ENCODE measurements at places on chromosomes 7 and 10.
A peak's percentile ranks its signal among the peaks of the same experiment; 100 is the strongest.

DNA sequence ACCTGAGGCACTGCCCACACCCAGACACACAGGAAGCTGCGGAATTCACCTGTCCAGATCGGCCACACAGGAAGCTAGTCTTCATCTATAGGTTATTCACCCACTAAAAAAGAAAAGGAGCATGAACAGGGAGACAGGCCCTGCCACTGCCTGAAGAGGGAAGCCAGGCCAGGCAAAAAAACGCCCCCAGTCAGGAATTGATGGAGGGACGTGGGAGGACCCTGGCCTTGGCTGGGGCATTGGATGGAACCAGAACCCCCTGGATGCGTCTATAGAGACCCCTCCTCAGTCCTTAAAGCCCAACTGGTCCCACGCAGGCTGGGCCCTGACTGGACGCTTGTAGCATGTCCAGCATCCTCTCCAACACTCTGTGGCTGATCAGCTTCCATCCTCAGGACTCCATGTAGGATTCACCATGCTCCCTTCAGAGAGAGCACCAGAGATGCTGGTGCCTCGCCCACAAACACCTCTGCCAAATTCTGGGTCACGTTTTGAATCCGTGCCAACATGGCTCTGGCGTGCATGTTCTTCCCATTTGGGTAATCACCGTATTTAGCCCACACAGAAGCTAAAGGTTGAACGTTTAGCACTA lies 259.3 kb upstream of the TCERG1L start:
- DNase-seq = no peak

DNA sequence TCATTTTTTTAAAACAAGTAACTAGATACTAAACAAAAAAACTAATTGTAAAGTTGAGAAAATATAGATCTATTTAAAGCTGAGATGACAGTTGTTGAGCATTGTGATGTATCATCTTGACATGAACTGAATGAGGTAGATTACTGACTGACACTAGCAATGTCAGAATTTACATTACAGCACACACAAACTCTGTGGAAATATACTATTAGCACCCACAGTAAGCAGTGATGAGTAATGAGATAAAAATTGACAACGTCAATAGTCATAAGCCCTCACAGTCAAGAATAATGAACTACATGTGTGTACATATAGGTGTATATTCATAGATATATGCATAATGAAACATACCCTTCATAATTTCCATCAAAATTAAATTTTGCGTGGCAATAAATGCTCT lies 368.4 kb downstream of the TFEC start:
- peak; percentile 76 for DNase-seq

GRCh38 chr10:131580076-131580652 lies 268.6 kb upstream of the TCERG1L start:
- no peak for DNase-seq

GRCh38 chr7:33130184-33130583 lies 820 bp downstream of the BBS9 start:
- no peak for DNase-seq

- peak; percentile 97 for DNase-seq
These were observed 19.1 kb downstream of the ABLIM1 start for GRCh38 chr10:114638821-114639625.

- no peak for DNase-seq
These were observed 17.9 kb upstream of the SGMS1 start for GRCh38 chr10:50641626-50642025.

GRCh38 chr10:32982293-32982709 lies 24.3 kb upstream of the ITGB1 start:
- peak; percentile 94 for DNase-seq

- DNase-seq = no peak
These were observed 657.8 kb downstream of the SORCS1 start for GRCh38 chr10:106506526-106507283.

GRCh38 chr10:122465401-122466040 lies 4.2 kb downstream of the HTRA1 start:
- no peak for DNase-seq

DNA sequence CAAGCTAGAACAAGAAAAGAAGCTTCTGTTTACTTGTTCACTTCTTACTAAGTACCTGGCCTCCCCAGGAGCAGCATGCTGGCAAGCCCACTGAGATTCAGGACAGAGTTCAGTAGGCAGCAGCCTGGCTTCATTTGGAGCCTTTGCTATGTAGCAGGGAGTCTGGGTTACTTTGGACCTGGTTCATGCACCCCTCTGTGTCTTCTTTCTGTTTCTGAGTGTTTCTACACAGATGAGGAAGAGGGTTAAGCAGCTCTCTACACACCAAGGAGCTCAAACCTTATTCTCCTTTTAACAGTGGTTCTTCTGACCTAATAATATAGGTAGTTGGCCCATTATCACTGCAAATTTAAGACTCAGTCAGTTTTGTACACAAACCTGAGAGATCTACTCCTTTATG lies 152.9 kb downstream of the ARID5B start:
- DNase-seq = no peak

GRCh38 chr7:155815332-155816191 lies 3.3 kb upstream of the SHH start:
- peak; percentile 18 for DNase-seq

- DNase-seq = peak; percentile 20
These were observed 18.9 kb downstream of the ANLN start for GRCh38 chr7:36408589-36408988.

DNA sequence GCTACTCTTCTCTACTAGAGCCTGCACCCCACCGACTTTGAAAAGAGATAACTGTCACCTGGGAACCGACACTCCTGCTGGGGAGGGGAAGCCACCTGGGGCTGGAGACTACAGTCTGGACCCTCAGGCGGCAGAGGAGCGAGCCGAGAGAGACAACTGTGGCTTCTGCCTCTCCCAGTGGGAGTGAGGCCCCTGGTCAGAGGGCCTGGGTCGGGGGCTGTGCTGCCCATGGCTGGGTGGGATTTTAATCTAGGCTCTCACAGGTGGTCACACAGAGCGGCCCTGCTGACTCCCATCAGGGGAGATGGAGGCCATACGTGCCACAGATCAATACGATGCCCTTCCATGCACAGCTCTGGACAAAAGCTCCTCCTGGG lies 372.1 kb downstream of the DNAJB6 start:
- no peak for DNase-seq

- peak; percentile 45 for DNase-seq
These were observed 415.1 kb downstream of the GFRA1 start for GRCh38 chr10:115857856-115858255.

- no peak for DNase-seq
These were observed 803 bp downstream of the GOLGA7B start for GRCh38 chr10:97850446-97850845.

- DNase-seq = no peak
These were observed 42.4 kb downstream of the KCTD7 start for GRCh38 chr7:66671034-66671433.

DNA sequence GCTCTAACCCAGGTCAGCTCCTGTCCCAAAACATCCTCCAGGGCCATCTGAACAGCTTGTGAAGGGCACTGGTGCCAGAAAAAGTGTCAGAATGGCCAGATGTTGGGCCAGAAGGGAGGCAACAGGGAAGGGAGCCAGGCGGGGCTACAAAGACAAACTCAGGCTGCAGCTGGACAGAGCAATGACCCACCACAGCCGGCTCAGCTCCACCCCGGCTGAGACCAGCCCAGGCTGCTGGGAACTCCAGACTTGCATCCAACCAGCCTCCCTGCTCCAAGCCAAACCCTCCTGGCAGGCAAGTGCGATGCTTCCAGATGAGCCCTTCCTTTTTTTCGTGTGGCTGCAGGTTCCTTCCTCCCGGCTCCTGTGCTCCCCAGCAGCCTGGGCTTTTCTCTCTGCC lies 466.9 kb downstream of the PTPRN2 start:
- no peak for DNase-seq

DNA sequence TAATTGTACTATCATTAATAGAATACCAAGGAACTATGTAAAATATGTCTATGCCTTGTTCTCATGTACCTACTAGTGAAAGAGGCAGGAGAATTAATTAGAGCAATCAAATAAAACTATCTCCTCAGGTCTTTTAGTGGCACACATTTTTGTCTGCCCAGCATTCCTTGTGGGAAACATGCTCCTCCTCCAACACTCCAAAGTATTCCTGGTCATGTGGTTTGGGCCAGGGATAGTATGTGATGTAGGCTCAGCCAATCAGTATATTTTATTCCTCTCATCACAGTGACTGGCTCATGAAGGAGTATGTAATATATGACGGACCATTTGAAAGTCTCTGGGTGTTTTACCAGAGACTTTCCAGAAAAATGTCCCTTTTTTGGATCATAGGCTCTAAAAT lies 16.7 kb upstream of the SYPL1 start:
- peak; percentile 26 for DNase-seq

- no peak for DNase-seq
These were observed 138.0 kb downstream of the PRKAG2 start for GRCh38 chr7:151738925-151739324.

DNA sequence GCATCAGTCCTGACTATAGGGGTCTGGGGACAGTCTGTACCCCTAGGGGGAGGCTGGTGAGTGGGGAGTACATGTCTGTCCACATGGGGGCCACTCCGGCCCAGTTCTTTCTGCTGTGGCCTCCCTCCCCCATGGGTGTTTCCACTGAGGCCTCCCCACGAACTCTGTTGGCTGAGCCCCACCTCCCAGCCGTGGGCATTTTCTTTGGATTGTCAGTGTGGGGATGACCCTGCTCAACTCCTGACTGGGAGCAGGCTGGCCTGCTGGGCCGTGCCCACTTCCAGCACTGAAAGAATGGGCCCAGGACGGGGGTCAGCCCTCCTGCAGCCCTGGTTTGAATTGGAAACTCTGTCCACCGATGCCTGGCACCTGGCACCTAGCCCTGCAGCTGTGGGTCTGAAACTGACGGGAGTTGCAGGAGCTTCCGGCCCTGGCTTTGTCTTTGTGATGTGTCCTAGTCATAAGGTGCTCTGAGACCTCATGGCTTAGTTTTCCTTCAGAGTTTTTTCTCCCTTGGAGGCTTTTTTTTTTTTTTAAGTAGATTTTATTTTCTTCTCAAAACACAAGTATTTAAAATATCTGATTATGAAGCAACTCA lies 46.5 kb downstream of the LHPP start:
- DNase-seq = no peak

DNA sequence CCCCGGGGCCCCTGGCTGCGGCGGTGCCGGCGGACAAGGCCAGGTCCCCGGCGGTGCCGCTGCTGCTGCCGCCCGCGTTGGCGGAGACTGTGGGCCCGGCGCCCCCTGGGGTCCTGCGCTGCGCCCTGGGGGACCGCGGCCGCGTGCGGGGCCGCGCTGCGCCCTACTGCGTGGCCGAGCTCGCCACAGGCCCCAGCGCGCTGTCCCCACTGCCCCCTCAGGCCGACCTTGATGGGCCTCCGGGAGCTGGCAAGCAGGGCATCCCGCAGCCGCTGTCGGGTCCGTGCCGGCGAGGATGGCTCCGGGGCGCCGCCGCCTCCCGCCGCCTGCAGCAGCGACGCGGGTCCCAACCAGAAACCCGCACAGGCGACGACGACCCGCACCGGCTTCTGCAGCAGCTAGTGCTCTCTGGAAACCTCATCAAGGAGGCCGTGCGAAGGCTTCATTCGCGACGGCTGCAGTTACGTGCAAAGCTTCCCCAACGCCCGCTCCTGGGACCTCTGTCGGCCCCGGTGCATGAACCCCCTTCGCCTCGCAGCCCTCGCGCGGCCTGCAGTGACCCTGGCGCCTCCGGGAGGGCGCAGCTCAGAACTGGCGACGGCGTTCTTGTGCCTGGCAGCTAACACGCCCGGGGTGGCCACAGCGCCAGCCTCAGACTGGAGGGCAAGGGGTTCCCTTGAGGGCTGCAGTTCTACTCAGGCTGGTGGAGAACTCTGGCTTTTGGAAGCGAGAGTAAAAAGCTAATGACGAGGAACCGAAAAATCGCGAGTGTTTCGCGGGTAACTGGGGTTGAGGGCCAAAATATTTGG lies 804 bp downstream of the FRAT1 start:
- DNase-seq = no peak

- no peak for DNase-seq
These were observed 185.6 kb downstream of the PFKFB3 start for GRCh38 chr10:6388261-6388893.

DNA sequence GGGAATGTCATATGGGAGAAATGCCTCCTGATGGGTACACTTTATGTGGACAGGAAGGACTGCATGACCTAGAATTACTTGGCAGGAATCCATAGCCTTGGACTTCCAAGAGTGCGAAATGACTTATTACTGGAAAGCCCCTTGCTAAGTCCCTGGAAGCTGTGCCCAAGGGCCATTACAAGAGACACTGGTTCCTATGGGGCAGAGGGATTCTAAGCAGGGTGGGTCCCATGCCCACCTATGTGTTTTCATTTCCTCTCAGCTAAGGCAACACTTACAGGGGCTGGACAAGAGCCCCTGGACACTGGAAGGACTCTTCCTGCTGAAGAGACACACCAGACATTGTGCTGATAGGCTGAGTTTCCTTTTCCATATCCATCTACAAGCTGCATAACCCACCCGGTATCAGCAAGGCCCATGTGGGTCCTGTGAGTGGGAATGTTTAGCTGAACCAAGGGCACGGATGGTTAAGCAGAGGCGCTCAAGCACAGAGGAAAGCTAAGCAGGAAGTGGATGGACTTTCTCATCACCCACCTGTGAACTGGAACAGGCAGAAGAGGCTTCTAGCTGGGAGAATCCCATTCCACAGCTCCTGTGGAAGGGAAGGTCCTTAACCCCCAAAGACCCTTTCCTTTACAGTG lies 56.2 kb downstream of the XPNPEP1 start:
- DNase-seq = no peak

- DNase-seq = peak; percentile 57
These were observed 123.3 kb upstream of the CDK1 start for GRCh38 chr10:60654813-60655464.

DNA sequence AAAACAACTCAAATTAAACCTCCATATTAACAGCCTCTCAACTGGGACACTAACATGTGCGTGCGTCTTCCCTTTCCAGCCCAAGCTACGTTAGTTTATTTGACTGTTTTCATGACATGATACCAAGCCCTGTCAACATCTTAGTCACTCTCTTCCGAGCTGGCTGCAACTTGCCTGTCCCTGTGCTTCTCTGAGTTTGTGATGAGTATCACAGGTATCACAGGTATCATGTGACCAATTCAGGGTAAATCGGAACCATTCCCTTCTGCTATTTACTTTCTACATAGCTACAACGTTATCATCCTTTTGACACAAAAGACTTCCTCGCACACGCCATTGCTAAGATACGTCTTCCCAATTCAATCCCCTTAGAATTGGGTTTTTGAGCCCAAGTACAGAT lies 70.2 kb downstream of the CAV1 start:
- no peak for DNase-seq

- DNase-seq = peak; percentile 66
These were observed 73.9 kb upstream of the LEP start for GRCh38 chr7:128167042-128167701.

DNA sequence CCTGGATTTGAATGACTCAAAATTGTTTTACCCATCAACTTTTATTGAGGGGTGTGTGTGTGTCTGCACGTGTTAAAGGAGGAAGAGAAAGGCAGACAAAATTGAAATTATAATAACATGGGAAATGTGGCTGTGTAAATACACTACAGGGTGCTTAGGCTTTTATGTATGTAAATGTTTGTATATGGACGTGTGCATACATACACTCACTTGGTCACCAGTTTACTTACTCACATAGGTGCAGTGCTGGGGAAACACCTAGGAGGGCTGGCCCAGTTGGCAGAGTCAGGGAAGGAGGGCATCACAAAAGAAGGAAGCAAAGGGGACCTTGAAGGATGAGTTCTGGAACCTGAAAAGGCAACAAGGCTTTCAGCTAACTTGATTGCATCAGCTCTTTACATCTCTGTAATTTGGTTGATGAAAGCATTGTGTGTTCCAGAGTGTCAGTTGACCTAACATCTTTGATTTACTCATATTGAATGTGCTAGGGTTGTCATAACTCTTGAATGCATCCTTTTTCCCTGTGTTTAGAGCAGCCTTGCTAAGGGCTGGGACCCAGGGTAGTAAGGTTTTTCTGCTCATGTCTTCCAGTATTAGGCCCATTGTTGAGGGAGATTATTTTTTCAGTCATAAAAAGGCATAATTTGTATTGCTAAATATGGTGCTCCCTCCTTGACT lies 10.2 kb downstream of the WDR11 start:
- no peak for DNase-seq

Measured in fibroblast of skin of right quadriceps (primary cell).